NCI-H187 (cell line): ENCODE measurements at places on chromosomes 1 and 21.
A peak's percentile ranks its signal among the peaks of the same experiment; 100 is the strongest.

- DNase-seq: no peak
These were observed 205.3 kb upstream of the RRP15 start for GRCh38 chr1:218079820-218080219.

- DNase-seq: no peak
These were observed 19.7 kb downstream of the PBX1 start for GRCh38 chr1:164578479-164579200.

GRCh38 chr1:109369167-109369746 is 28.5 kb downstream of the SORT1 start:
- DNase-seq: no peak

DNA sequence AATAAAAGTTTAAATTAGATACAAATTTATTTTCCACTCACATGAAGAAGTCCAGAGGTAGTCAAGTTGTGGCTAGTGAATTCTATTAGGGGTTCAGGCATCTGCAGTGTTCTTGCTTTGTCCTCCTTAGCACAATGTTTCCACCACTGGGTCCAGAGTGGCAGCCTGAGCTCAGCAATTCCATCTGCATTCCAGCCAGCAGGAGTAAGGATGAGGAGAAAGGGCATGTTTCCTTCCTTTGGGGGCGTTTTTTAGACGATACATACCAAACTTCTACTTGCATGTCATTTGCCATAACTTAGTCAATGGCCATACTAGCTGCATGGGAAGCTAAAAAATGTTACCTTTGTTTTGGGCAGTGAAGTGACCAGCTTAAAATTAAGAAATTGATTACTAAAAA is 98.5 kb upstream of the VANGL1 start:
- no peak for DNase-seq

DNA sequence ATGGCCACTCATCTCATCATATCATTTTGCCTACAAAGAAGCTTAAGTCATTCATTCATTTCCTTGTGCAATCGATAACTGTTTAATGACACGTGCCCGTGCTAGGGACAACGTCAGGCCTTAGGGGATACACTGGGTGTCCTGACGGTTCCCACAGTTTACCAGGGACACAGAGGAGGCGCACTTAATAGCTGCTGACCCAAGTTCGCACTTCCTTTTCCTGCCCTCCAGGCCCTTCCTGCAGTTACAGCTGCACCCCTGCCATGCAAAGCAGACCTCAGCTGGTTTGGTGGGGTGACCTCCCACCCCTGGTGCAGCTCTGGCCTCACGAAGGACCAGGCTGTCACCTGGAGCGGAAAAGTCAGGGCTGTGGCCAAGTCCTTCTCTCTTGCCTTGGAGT is 4.2 kb downstream of the SPATA21 start:
- DNase-seq: no peak

- no peak for DNase-seq
These were observed 15.8 kb downstream of the CDA start for GRCh38 chr1:20604678-20605077.

GRCh38 chr1:17246971-17247370 is 1.9 kb upstream of the PADI3 start:
- DNase-seq: no peak

DNA sequence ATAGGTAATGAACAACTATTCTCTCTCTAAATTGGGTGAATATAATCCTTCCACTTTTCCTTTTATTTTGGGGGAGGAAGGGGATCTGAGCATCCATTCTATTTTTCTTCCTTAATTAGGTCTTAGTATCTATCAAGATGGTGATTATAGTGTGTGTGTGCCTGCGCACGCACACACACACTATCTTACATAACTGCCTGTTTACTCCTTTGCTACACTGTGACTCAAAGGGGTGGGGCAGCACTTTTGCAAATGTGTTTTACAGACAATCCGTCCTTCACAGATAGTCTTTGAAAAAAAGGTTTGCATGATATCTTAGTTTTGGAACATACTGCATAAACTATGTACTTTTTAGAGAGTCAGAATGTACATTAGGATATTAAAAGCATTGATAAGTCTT is 191.5 kb downstream of the SDCCAG8 start:
- no peak for DNase-seq

DNA sequence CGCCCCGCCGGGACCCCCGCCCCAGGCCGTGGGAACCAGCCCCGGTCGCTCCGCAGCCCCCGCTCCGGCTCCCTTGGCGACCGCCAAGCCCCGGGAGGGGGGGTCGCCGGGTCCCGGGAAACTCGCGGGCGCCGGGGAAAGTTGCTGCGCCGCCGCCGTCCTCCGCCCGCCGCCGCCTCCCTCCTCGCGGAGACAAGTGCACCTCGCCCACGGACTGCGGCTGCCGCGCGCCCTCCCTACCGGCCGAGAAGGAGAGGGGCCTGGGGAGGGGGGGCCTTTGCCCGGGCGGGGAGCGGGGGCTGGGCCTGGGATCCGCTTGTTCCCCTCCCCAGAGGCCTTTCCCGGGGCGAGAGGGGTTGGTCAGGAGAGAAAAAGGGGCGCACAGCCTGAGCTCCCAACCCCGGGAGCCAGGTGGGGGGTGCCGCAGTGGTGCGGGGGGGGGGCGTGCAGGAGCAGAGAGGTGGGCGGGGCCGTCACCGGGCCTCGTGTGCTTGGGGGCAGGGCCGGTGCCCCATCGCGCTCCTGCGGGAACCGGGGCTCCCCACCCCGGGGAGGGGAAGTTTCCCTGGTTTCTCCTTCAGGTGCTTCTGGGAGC is 592 bp downstream of the AGRN start:
- no peak for DNase-seq

GRCh38 chr1:16402742-16403141 is 34.5 kb downstream of the SPATA21 start:
- DNase-seq: no peak

GRCh38 chr1:159196543-159196942 is 8.1 kb upstream of the ACKR1 start:
- DNase-seq: no peak

- no peak for DNase-seq
These were observed 54.3 kb downstream of the NBPF6 start for GRCh38 chr1:108504447-108504846.

DNA sequence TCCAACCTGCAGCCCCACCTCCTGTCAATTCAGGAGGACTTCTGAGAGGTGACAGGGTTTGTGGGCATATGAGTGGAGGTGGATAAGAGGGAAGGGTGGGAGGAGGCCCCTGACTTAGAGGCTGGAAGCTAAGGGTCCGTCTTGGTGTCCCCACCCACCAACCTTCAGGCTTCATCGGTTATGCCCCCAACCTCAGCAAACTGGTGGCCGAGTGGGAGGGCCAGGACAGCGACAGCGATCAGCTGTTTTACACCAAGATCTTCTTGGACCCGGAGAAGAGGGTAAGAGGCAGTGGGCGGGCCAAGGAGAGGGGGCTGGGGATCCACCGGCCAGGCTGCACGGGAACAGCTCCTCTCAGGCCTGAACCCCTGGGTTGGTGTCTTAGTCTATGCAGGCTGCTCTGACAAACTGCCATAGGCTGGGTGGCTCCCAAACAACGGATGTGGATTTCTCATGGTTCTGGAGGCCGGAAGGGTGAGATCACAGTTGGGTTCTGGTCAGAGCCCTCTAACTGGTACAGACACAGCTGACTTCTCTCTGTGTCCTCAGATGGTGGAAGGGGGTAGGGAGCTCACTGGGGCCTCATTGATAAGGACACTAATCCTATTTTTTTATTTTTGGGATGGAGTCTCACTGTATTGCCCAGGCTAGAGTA is 18.1 kb downstream of the PLOD1 start:
- DNase-seq: no peak

DNA sequence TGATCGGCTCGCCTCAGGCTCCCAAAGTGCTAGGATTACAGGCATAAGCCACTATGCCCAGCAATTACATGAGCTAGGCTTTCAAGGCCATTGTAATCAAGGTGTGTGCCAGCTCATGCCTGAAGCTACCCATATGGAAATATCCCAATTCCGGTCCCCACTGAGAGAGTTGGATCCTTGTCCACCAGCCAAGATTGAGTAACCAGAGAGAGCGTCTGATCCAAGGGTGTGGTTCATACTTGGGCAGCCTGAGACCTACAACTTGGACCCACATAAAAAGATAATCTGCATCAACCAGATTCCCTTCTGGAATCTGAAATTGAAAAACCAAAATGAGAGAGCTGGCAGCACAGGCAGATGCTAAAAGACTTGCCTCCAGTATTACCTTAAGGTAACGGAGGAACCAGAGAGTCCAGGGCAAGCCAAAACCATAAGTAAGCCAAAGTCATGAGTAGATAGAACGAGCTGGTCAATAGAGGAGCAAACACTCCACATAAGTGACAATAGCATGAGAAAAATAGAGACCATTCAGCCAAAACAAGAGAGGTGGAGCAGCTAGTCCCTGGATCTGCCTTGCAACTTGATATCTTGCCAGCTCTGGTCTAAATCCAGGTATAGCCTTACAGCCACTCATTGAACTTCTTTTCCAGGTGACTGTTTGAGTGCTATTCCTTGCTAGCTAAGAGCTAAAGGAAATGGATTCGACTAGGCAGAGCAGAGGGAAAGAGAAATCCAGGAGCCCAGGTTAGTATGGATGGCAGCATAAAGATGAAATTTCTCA is 63.8 kb upstream of the ATP1A1 start:
- DNase-seq: peak; percentile 66

- no peak for DNase-seq
These were observed 264.9 kb downstream of the LTN1 start for GRCh38 chr21:28727809-28728208.

DNA sequence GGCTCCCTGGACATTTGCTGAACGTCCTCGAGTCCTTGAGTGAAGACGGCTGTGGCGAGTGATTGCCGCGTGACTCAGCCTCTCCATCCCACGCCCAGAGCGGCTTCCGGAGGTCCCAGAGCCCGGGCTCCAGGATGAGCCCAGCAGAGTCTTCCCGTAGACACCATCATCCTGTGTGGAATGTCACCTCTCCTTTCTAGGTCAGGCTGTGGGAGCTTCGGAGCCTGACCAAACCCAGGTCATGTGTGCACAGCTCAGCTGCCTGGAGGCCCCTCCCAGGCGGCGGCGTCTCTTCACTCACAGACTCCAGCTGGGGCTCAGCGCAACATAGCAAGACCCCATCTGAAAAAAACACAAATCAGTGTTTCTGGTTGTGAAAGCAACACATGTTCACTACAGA is 38.2 kb downstream of the PRKCZ start:
- DNase-seq: no peak

DNA sequence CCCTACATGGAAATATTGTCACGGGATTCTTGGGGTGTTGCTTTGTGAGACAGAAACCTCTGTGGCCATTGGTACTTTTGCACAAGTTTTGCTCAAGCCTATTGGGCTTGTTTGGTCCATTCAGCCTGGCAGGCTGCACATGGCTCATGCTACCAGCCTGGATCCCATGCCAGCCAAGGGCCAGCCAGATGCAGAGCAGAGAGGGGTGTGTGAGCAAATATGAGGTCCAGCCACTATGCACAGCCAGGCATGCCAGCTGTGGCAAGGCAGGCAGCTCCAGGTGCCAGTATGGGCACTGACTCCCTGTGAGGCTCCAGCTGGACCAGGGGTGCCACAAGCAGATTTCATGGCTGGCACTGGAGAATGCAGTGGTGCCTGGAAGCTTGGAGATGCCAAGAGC is 6.7 kb upstream of the CHD1L start:
- DNase-seq: no peak

GRCh38 chr1:101907264-101907663 is 89.5 kb downstream of the OLFM3 start:
- DNase-seq: no peak

GRCh38 chr1:167533851-167534300 is 15.5 kb upstream of the CD247 start:
- DNase-seq: peak; percentile 93

- no peak for DNase-seq
These were observed 40.6 kb upstream of the CYP2J2 start for GRCh38 chr1:59967141-59967697.

DNA sequence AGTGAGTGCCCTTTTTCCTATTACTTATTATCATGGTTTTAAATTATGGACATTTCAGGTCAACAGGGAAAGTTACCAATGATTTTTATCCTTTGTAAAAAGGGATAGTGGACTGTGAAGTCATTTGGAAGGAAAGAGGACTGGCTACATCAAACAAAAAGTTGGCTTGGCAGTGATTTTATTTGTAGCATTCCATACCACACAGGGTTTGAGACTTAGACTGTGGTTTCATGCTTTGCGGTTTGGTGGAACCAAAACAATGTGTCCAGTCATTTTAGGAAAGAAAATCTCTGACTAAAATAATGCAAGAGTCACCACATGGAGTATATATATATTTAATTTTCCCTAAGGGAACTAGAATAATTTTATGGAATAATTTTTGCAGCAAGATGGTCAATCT is 239.5 kb downstream of the HMCN1 start:
- DNase-seq: no peak

GRCh38 chr1:223486932-223487886 is 94.0 kb downstream of the CCDC185 start:
- DNase-seq: peak; percentile 36

DNA sequence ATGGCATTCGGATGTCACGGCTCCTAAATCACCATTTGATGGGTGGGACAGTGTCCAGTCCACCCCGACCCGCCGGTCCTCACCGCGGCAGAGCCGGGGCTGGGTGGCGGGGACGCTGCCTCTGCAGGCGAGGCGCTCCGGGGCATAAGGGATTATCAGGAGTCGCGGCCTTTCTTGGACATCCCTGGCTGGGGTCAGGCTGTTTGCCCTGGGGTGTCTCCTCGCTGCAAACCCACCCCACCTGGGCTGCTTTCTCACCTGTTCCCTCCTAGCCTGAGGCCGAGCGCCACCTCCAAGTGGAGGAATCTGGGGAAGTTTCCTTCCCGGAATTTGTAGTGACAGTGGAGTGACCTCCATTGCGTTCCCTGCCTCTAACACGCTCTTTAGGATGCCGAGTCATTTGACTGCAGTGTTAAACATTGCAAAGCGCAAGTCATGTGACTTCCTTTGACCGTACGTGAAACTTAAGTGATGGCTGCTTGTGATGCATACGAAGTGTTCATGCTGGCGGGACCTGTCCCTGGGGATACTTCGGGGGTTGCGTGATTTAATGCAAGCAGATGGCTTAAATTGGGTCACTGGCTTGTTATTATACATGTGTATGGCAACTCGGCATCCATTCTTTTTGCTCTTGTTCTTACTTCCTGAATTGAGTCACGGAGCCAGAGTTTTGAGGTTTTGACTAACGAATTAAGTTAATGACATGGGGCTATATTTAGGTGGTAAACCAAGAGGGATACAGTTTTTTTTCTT is 536 bp downstream of the LGALS8 start:
- DNase-seq: peak; percentile 11

- DNase-seq: peak; percentile 49
These were observed 6.6 kb downstream of the CCDC190 start for GRCh38 chr1:162854245-162854882.

DNA sequence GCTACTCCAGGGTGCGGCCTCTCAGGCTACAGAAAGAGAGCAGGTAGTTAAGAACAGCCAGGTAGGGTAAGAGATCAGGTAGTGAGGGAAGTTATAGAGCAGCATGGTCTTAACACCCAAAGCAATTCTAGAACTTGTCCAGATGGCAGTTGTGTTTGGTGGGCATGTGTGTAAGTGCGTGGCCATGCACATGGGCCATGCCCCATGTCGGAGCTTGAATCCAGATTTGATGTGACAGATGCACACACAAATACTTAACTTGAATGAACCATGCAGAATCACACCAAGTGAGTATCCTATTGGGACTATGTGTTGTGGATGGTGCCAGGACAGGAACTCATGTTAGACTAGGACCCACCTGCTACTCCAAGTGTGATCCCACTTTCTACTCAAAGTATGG is 145.7 kb upstream of the HMGB4 start:
- DNase-seq: no peak
